ENCODE measurements at places on chromosomes 1 and 21. TPM values are rescaled to one million over a fixed set of nuclear protein-coding genes. Genes with fewer than 3 reads are reported as not detected.

Gene MAP3K21
- 0.66 TPM for total RNA-seq

Gene RNU1-3
- total RNA-seq: under 0.01 TPM

Gene GNAT2
- not detected for total RNA-seq

Gene SERPINC1
- not detected for total RNA-seq

Gene KCNN3
- total RNA-seq: 11.4 TPM

Gene WDR64
- total RNA-seq: not detected

Gene C2CD2
- 25.3 TPM for total RNA-seq

Gene LIPI
- not detected for total RNA-seq

Gene CFHR1
- total RNA-seq: not detected

Gene PYHIN1
- total RNA-seq: 1.3 TPM

Gene CELF3
- 0.83 TPM for total RNA-seq

Gene RORC
- not detected for total RNA-seq

Gene MAP10
- total RNA-seq: 1.5 TPM

Gene ACTN2
- 7.5 TPM for total RNA-seq

Gene S100A13
- total RNA-seq: 84.7 TPM

Gene TMOD4
- total RNA-seq: 1.6 TPM

Gene CHODL
- total RNA-seq: 2.9 TPM

Gene ANKRD65
- 19.2 TPM for total RNA-seq

Gene TMEM52
- total RNA-seq: 4.2 TPM

Gene PIK3R3
- 20.4 TPM for total RNA-seq

Gene ACBD3
- 53.6 TPM for total RNA-seq

Gene S100A4
- total RNA-seq: 154 TPM

Gene PPIAL4G
- not detected for total RNA-seq

Gene OR2L2
- not detected for total RNA-seq

Gene FCMR
- total RNA-seq: 3.2 TPM

Gene LRRC41
- 76.0 TPM for total RNA-seq

Gene AIRE
- not detected for total RNA-seq

Gene CHI3L1
- not detected for total RNA-seq

Gene COL6A1
- total RNA-seq: 1,432 TPM

Gene TXNIP
- total RNA-seq: 1,186 TPM

Gene FAM72D
- total RNA-seq: not detected

Gene CA6
- not detected for total RNA-seq

Gene TRAF5
- total RNA-seq: 14.9 TPM

Gene EXTL1
- 0.97 TPM for total RNA-seq

Gene GBP6
- not detected for total RNA-seq

Gene SPRR2G
- total RNA-seq: not detected

Gene PRDX1
- 244 TPM for total RNA-seq

Gene GSTM2
- total RNA-seq: 28.3 TPM

Gene COL11A1
- 0.17 TPM for total RNA-seq

Gene TAS1R1
- not detected for total RNA-seq

Gene SPRR5
- not detected for total RNA-seq

Gene PRRX1
- 26.9 TPM for total RNA-seq

Measured in esophagus muscularis mucosa (tissue), 4 donors.